ENCODE measurements at places on chromosomes 6 and 20.

DNA sequence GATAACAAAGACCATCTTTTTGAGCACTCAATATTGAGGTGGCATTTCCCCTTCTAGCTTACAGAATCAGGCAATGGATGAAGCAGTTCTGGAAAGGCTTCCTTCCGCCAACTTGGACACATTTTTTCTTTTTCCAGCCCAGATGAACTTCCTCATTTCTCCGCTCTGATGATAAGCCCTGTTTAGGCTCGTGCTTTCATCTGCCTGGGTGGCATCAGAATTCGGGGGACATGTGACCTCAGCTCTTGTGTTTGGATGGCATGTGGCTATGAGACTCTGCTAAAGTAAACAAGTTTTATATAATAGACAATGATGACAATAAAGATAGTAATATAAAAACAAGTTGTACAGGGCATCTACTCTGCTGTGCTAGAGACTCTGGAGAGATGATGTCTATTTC is 796.7 kb downstream of the DHX35 start:
- no peaks in the 10 kb centered on the region for H3K4me1 ChIP-seq
- no peak overlapping the region for H3K4me3 ChIP-seq
- H3K36me3 ChIP-seq, result no peaks in the 10 kb centered on the region
- DNase-seq, result no peak

- H3K4me1 ChIP-seq, result no peaks in the 10 kb centered on the region
- H3K27me3 ChIP-seq, result no peaks in the 10 kb centered on the region
- H3K27ac ChIP-seq, result no peak overlapping the region
- no peak for DNase-seq
Observed at GRCh38 chr20:59789686-59790085, 143.8 kb downstream of the SYCP2 start.

DNA sequence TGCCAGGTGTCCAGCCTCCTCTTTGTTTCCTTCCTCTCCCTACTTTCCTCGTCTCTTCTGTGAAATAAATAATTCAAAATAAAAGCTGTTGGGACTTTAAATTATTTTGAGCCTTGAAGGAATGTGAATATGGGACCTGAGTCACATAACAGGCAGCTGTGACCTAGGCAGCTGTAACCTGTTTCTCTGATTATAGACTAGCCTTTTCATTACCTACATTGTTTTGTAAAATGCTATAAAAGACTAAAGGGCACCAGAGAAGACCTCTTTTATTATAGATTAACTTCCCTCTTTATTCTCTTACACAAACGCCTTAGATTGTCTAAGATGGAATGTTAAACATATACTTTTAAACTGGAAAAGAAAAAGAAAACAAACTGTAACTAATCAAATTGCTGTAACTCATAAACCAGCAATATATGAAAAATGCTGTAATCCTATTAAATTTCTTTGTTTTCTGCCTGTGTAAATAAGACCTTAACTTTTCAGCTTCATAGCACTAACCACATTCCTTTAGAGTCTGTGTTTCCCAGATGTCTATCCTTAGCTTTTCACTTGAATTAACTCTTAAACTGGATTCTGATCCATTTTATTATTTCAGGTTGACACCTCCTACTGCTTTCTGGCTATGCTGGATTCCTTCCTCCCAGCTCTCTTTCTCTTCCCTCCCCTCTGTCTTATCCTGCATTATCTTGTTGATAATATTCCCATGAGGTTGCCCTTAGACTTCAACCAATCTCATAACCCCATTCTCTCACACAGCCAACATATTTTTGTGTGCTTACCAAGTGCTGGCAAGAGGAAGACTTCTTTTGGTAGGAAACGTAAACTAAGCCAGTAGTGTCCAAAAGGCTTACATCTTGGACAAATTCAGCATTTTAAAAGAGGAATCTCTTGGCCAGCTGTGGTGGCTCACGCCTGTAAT is 69.2 kb downstream of the TPD52L1 start:
- no peaks in the 10 kb centered on the region for H3K27me3 ChIP-seq
- no peak for DNase-seq
- H3K27ac ChIP-seq, result no peak overlapping the region

DNA sequence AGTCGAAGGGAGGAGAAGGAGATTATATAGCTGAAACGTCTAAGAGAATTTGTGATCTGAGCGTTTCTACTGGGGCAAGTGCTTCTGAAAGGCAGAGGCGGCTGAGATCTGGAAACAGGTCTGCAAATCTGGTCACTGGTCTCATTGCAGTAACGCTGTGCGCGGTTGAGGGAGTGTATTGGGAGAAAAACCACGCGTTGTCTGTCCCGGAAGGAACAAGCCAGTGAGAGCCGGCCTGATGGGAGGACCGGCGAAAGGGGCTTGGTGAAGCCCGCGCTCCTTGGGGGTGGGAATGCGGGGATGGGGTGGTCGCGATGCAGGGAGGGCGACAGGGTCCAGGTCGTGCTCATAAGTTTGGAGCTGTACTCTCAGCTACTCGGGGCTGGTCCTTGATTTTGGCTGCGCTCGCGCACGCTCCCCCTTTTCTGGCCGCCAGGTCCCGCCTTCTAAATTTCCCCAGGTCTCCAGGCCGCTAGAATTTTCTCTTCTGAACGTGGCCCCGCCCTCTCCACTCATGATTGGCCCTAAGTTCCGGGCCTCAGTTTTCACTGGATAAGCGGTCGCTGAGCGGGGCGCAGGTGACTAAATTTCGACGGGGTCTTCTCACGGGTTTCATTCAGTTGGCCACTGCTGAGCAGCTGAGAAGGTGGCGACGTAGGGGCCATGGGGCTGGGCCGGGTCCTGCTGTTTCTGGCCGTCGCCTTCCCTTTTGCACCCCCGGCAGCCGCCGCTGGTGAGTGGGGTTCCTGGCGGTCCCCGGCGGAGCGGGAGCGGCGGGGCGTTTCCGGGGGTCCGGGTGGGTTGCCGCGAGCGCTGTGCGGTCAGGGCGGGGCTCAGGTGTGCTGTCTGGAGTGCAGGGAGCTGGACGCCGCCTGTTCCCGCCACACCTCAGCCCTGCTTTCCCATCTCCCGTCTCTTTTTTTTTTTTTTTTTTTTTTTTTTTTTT is at the start of gene MICB:
TSS of gene MICB (plus strand) at position 615 of the 946 bp plus-strand sequence. CDS start at position 664, 49 bp downstream.
- no peaks in the 10 kb centered on the region for H3K36me3 ChIP-seq
- H3K4me3 ChIP-seq, result peak within 1 kb of the TSS; percentile 66
- peak; percentile 95 for DNase-seq
- H3K27ac ChIP-seq, result peak within 1 kb of the TSS; percentile 49

DNA sequence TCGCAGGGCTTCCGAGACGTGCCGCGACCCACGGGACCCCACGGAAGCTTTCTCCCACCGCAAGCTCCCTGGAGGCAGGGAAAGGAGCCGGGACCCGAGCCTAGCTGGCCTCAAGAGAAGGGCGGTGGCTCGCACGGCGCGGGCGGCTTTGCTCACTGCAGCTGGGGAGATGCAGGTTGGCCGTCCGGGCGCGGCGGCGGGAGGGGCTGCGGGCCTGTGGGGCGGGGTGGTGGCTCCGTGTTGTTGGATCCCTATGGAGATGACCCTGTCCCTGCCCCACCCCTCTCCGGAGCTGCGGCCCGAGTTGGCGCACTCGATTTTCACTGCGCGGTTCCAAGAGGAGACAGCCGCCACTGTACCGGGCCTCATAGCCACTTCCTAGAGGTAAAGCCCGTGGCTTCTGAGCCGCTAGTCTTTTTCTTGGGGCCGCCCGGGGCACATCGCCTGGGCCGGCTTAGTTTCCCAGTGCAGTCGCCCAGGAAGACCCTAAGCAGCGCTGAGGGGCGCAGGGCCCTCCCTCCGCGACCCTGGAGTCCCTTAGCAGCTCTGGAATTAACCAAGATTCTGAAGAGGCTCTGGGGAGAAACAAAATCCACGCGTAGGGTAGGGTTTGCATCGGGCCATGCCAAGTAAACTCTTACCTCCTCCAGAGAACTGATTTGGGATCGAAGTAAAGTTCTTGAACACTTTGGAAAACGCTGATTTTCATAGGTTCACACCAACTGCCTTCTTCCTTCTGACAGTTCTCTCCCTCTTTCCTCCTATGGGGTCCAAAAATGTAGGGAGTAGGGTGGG is at the start of gene ECT2L:
TSS of gene ECT2L (plus strand) at position 279 of the 795 bp plus-strand sequence. CDS start 17,188 bp downstream, outside the sequence.
- H3K4me3 ChIP-seq, result peak within 1 kb of the TSS; percentile 22
- no peak for DNase-seq
- H3K36me3 ChIP-seq, result no peaks in the 10 kb centered on the region
- H3K4me1 ChIP-seq, result no peaks in the 10 kb centered on the region
- no peaks in the 10 kb centered on the region for H3K27me3 ChIP-seq

DNA sequence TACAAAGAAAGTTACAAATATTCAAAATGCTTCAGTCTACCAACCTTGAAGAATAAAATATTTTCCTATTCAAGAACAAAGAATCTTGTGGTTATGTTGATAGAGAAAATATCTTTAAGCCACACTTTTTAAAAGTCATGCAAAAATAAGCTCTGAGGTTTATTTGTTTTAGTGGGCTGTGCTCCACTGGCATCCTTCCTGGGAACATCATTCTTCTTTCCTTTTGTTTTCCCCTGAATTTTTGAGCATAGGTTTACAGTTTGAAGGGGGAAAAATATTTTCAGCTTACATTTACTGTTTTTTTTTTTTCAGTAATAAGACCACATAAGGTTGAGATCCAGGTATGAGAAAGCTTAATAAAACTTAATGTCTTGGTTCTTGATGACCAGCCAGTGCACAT is 72.0 kb upstream of the BACH2 start:
- no peaks in the 10 kb centered on the region for H3K4me1 ChIP-seq
- DNase-seq, result no peak
- no peaks in the 10 kb centered on the region for H3K36me3 ChIP-seq

DNA sequence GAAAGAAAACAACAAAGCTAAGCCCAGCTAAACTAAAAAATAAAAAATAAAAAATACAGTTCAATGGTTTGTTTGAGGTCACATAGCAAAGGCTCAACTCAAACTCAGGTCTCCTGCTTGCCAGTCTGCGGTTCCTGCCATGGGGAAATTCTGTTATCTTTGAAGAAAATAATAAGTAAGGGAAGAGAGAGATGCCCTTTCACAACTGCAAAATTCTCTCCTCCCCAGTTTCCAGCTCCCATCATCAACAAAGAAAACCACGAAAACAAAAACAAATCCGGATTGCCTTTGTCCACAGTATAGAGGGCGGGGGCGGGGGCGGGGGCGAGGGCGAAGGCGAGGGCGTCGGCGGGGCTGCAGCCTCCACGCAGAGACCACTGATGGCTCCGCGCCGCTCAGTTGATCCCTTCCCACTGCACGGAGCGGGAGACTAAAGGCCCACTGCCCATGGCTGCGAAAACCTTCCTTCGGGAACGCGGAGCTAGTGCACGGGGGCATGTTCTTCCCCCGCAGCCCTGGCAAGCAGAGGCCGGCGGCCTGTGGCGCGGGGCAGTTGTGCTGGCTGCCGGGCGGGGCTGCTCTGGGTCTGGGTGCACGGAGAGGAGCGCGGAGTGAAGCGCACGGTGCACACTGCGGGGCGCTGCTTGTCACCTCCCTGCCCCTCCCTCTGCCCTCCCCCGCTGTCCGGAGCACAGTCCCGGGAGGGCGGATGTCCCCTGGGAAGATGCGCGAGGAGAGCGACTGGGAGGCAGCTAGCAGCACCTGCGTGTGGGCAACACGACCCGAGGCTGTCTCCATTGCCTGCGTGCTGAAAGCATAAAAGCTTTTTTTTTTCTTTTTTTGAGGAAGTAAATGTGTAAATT is 54.1 kb upstream of the TPD52L1 start:
- no peaks in the 10 kb centered on the region for H3K4me1 ChIP-seq
- no peaks in the 10 kb centered on the region for H3K27me3 ChIP-seq
- H3K27ac ChIP-seq, result peak overlapping the region; percentile 40
- H3K4me3 ChIP-seq, result peak overlapping the region; percentile 16

DNA sequence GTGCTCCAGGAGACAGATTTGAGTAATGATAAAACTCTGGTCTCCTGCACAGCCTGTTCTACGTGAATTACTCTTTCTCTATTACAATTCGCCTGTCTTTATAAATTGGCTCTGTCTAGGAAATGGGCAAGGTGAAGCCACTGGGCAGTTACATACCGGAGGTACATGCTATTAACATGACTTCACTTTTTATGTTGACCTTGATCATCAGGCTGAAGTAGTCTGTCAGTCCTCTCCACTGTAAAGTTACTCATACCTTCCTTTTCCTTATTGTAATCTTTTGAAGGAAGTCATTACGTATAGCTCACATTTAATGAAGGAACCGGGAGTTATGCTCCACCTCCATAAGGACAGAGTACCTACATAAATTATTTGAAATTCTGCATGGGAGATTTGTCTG is 19.9 kb upstream of the KHDC1 start:
- no peaks in the 10 kb centered on the region for H3K27me3 ChIP-seq
- H3K36me3 ChIP-seq, result no peaks in the 10 kb centered on the region
- no peak overlapping the region for H3K27ac ChIP-seq
- no peak for DNase-seq
- H3K4me1 ChIP-seq, result no peaks in the 10 kb centered on the region
- H3K4me3 ChIP-seq, result no peak overlapping the region

DNA sequence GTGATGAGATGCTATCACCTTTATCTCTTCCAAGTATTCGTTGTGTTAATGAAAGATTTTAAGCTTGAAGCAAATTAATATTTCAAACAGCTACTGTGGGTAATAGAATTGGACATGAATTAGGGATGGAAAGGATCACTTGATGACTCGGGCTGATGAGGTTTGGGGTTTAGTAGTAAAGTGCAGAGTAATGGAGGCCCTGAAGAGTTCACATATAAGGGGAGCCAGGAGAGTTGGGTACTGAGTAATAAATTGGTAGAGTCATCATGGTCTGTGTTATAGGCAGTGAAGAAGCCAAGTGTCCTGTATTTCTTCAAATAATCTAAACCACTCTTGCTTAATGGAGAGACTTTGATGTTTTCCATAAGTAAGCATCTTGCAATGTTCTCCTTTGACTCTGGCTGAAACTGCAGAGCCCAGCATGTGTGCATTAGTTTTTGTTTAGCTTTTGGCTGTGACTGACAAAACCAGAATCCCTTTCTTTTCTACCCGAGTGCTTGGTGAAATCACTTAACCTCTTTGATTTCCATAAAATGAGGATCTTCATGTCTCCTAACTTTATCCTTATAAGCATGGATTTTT is 57.6 kb downstream of the L3MBTL3 start:
- H3K4me3 ChIP-seq, result no peak overlapping the region
- DNase-seq, result no peak
- no peak overlapping the region for H3K27ac ChIP-seq
- H3K27me3 ChIP-seq, result no peaks in the 10 kb centered on the region
- no peaks in the 10 kb centered on the region for H3K36me3 ChIP-seq

DNA sequence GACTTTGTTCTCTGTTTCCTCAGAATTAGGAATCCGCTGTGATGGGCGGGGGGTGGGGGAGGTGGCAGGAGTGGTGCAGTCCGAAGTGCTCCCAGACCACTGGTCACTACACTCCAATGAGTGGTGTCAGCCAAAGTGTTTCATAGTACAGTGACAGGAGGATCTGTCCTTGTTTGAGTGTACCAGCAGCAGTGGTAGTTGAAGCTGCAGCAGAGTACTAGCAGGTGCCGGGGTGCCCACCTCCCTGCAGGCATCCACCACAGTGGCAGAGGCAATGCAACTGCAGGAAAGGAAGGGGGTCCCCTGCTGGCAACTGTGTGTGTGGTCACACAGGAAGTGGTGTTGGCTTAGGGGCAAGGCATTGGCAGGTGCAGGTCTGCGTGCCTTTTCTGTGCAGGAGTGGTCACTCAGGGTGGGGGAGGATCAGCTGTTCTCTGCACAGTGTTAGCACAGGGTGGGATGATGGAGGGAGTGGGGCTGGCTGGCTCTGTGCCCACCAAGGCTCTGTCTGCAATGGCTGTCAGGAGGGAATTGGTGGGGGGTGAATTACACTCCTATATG is 9.7 kb downstream of the HLA-DOB start:
- H3K4me1 ChIP-seq, result no peaks in the 10 kb centered on the region
- no peaks in the 10 kb centered on the region for H3K27me3 ChIP-seq
- no peak overlapping the region for H3K27ac ChIP-seq
- no peaks in the 10 kb centered on the region for H3K36me3 ChIP-seq
- no peak for DNase-seq

- H3K27me3 ChIP-seq, result no peaks in the 10 kb centered on the region
- no peak overlapping the region for H3K27ac ChIP-seq
- H3K36me3 ChIP-seq, result peaks cover 2% of the 10 kb centered on the region
- no peak for DNase-seq
Observed at GRCh38 chr6:158758941-158759479, 60.2 kb downstream of the EZR start.

Measured in Peyer's patch (tissue), 4 donors.